Cerebellar nuclear complex (tissue), 1 donor: ENCODE measurements at places on chromosomes 4 and X.

GRCh38 chr4:80811406-80811805, 219.1 kb upstream of the BMP3 start:
- no peak for DNase-seq

DNA sequence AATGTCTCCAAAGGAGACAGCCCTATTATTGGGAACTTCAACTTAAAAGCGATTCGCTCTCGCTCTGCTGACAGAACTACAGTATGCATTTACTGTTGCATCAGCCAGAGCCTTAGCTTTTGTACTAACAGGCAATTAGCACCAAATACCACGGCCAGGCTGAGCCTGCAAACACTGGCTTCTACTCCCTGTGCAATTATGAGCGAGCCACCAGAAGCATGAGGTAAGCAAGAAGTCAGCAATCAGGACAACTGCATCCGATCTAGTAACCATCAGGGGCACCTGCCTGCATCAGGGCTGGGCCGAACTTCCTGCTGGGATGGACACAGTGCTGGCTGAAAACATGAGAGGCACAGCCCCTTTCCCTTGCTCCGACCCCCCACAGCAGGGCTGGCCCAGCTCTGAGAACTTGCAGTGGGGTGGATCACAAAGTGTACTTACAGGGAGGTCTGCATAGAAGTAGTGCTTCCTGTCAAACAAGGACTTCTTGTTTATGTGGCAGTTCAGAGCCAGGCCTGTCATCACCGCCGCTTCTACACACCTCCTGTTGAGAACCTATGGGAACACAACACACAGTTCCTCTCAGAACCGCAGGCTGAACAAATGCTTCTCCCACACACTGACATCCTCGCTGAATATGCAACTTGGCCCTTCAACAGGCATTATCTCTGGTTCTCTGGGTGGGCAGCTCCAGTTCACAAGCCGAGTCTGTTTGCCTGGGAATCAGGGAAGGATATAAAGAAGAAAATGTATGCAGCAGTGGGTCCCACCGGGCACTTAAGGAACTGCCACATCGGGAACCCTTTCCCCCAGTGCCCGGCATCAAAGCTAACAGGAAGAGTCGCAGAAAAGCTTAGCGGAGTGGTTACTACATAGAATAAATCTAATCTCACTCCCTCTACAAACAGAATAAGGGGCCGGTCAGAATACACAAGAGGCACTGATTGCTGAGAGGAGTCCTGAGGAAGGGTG, 41.5 kb downstream of the GATB start:
- DNase-seq = no peak

- no peak for DNase-seq
Measured at GRCh38 chrX:139078761-139079280, 367.3 kb upstream of the FGF13 start.

GRCh38 chr4:1961038-1961437, 47.7 kb downstream of the NELFA start:
- DNase-seq = no peak

DNA sequence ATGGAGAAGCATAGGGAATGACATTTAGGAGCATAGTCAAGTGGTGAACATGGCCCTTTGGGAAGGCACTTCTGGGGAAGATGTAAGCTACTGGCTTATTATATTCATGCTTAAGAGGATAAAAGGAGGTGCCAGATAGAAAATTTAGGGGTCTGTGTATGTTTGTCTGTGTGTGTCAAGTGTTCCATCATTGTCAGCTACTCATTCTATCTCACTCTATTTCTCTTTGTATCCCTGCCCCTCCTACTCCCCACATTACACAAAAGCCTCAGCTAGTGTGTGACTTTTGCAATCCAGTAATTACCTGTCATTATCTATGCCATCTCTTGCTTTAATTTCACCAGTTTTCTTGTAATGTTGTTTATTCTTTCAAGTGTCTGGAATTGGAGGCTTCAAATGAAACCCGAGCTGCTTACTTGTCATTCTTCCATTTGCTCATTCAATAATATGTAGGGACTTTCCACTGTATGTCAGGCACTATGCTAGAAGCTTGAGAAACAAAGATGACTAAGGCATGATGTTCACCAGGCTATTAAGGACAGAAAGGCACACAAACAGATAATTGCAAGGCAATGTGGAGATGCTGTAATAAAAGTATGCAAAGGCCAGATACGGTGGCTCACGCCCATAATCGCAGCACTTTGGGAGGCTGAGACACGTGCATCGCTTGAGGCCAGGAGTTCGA, 229.8 kb upstream of the TEX13C start:
- DNase-seq = no peak

GRCh38 chrX:69551421-69552009, 47.4 kb downstream of the NALF2 start:
- no peak for DNase-seq

DNA sequence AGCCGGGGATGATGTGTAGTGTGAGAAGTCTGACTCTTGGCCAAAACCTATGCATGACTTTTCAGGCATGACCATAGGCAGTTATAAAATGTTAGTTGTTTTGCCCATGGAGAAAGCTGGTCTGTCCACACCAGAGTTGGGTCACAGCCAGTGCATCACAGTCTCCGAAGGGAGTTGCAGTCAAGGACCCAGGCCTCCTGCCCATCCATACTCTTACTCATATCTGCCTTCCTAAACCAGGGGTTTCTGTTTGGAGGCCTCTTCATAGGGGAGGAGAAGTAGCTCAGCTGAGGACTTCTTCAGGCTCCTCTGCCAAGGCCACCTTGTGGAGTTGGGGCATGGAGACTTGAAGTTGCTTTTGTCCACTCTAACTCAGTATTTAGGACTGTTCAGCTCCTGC, 1008.3 kb downstream of the PCDH18 start:
- DNase-seq = no peak
